Stimulated activated CD4-positive, alpha-beta T cell treated with anti-CD3 and anti-CD28 coated beads, Interleukin-15, amount 100 ng/mL, for 48 hours (primary cell): ENCODE measurements at places on chromosomes 4 and X.
A peak's percentile ranks its signal among the peaks of the same experiment; 100 is the strongest.

DNA sequence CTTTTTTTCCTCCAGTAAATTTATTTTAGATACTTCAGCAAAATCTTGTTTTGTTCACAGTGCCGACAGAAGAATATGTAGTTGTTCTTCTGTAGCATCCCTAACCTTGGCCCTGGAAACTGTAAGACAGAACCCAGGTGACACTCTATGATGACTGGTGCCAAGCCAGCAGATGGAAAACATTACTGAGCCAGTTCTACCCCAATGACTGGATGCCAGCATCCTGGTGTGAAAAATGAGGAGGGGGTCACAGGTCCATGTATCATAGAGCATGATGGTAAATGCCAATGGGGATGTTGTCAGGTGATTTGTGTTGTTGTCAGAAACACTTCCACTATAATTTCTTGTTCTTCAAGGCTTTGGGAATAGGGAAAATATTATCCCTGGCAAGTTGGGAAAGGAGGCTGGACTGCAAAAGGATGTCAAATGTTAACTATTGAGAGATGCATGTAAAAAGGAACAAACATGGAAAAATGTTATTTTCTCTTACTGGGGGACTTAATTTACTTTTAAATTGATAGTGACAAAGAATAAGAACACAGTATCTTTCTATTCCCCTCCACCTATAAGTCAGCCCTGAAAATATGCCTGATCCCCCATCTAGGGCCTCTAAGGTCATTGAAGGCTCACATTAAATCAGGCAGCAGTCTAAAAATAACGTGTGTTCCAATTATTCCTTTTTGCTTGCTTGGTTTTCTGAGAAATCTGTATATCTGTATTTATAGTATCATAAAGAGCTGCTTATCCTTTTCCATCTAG is 159.8 kb downstream of the RASL11B start:
- DNase-seq: no peak

DNA sequence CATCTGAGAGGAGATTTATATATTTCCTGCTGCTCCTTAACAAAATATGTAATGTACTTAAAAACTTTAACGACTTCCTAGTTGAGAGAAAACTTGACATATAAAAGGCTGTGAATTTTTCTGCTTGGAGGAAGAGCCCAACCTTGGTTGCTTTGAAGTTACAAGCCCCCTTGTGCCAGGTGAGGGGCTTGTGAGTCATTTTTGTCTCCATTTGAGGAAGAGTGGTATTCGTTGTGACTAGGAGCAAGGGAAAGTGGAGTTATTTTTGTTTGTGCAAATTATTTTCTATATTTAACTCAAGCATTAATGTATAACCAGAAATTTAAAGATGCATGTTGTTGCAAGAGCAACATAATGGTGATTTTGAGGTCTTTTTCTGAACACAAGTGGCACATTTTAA is 99.0 kb upstream of the DDX3X start:
- no peak for DNase-seq

DNA sequence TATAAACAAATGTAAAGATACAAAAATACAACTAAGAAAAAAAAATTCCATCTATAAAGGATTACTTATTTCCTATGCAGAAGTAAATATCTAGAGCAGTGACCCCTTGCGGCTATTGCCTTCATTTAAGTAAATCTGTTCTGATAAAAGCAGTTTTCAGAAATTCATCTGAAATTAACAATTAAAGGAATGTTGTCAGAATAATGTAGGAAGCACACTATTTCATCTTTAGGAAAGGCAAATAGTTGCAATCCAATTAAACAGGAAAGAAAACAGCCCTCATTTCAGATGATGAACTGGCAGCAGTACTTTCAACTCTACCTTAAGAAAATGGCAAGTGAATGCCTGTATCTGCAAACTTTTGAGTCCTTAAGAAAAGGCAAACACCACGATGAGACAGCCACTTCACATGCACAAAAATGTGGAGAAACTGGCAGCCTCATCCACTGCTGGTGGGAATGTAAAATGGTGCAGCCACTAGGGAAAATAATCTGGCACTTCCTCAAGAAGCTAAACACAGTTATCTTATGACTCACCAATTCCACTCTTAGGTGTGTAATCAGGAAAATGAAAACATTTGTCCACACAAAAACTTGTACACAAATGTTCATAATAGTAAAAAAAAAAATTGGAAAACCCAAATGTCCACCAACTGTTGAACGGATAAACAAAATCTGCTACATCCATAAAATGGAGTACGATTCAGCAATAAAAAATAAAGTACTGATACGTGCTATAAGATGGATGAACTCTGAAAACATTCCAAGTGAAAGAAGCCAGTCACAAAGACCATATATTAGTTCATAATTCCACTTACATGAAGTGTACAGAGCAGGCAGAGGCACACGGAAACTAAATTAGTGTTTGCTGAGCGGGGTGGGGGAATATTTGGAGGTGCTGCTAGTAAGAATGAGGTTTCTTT is 2.0 kb upstream of the THAP9 start:
- DNase-seq: no peak

DNA sequence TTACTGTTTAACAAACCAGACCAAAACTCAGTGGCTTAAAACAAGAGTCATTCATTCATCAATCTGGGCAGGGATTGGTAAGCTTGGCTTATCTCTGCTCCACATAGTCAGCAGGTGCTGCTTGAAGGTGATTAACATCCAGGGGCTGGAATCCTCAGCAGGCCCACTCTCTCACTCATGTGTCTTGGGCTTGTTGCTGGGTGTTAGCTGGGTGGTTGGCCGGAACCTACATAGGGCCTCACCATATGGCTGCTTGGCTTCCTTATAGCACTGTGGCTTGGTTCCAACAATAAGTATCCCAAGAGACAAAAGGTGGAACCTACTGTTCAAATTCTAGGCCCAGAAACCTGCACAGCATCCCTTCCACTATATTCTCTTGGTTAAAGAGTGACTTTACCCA is 125.0 kb downstream of the RASGEF1B start:
- DNase-seq: no peak

- no peak for DNase-seq
These were observed 114.7 kb downstream of the ENPP6 start for GRCh38 chr4:184102927-184103326.

DNA sequence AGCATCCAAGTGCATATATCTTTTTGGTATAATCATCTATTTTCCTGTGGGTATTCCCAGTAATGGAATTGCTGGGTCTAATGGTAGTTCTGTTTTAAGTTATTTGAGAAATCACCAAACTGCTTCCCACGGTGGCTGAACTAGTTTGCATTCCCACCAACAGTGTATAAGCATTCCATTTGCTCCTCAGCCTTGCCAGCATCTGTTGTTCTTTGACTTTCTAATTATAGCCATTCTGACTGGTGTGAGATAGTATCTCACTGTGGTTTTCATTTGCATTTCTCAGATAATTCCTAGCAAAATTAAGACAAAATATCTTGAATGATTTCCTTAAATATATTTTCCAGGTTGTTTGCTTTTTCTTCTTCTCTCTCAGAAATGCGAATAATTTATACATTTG is 341.1 kb downstream of the GBA3 start:
- DNase-seq: no peak

- no peak for DNase-seq
These were observed 125.5 kb downstream of the GPC3 start for GRCh38 chrX:133859860-133860259.

GRCh38 chrX:140817943-140818342 is 108.4 kb downstream of the LINC00632 start:
- DNase-seq: no peak

- DNase-seq: no peak
These were observed 213.4 kb downstream of the MAML3 start for GRCh38 chr4:139940600-139940999.

- peak; percentile 15 for DNase-seq
These were observed 3.2 kb downstream of the EFNB1 start for GRCh38 chrX:68832101-68832416.

DNA sequence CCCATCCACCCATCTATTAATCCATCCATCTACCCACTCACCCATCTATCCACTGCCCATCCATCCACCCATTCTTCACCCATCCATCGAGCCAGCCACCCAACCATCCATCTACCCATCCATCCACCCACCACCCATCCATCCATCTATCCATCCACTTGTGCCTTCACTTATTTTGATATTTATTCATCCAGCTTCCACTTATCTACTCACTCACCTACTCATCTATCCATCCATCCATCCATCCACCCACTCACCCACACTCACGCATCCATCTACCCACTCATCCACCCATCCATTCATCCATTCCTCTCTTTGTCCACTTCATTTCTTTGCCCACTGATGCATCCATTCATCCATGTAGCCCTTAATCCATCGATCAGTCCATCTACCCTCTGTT is 72.9 kb upstream of the AFAP1 start:
- no peak for DNase-seq

DNA sequence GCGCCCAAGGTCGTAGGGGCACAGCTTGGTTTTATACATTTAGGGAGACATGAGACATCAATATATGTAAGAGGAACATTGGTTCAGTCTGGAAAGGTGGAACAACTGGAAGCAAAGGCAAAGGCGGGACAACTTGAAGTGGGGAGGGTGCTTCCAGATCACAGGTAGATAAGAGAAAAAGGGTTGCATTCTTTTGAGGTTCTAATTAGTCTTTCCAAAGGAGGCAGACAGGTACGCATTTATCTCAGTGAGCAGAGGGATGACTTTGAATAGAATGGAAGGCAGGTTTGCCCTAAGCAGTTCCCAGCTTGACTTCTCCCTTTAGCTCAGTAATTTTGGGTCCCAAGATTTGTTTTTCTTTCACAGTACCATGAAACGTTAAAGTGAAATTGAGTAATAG is 223.2 kb downstream of the FAM47A start:
- DNase-seq: no peak

GRCh38 chr4:72984351-72984750 is 85.2 kb downstream of the COX18 start:
- peak; percentile 1 for DNase-seq

- no peak for DNase-seq
These were observed 99.3 kb upstream of the BCOR start for GRCh38 chrX:40197071-40197470.

- DNase-seq: no peak
These were observed 34.9 kb upstream of the IL1RAPL1 start for GRCh38 chrX:28552322-28552721.

DNA sequence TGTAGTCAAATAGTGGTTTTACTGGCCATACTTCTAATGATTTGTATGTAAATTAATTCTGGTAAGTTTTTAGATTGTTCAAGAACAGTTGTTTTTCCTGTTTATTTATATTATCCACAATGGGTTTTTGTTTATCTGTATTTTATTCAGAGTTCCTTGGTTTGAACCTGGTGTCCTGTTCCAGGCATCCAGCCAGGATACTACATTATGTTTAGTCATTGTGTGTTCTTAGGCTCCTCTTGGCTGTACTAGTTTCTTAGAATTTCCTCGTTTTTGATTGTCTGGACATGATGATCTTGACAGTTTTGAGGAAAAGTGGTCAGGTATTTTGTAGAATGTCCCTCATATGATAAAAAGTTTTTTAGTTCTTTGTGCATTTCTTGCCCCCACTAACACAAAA is 7.8 kb downstream of the TIGD2 start:
- DNase-seq: no peak

DNA sequence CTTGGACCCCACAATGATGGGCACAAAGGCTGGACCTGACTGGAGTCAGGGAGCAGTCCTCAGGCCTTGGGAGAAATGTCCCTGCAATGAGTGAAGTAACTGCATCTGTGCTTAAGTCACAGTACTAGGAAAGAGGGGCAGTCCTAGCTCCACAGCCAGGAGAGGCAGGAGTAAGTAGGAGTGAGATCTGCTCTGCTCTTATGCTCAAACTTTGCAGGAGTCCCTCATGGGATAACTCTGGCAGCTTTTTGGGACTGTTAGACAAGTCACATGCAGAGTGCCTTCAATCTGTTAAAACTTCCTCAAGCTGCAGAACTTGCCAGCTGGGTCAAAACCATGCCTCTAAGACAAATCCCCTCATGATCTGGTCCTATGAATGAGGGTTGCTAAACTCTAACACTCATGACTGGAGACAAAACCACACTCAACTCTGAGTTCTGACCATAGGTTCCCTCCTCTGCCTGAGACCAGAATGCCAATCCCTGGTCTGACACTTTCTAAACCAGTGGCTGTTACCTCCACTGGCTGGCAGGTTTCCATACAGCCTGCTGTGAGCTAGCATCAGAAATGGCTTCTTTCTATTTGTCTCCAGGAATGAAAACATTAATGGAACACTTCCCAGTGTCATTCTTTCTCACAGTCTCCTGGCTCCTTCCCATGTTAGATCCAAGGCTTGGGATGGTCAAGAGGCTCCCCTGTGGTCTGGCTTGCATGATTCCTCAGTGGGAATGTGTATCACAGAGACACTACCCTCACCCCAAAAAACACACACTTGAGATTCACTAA is 819.3 kb downstream of the PCDH7 start:
- no peak for DNase-seq

- no peak for DNase-seq
These were observed 32.2 kb downstream of the ZCCHC12 start for GRCh38 chrX:118855681-118856310.

DNA sequence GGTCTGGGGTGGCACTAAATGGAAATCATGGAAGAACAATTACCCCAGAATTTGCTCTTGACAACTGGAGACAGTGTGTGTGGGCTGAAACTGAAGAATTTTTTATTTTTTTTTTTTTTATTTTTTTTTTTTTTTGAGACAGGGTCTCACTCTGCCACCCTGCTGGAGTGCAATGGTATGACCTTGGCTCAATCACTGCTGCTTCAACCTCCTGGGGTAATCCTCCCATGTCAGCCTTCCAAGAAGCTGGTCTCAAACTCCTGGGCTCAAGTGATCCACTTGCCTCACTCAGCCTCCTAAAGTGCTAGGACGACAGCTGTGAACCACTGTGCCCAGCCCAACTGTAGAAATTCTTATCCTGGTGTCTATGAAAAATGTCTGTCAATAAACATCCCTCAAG is 127.9 kb upstream of the MAP3K15 start:
- DNase-seq: no peak

DNA sequence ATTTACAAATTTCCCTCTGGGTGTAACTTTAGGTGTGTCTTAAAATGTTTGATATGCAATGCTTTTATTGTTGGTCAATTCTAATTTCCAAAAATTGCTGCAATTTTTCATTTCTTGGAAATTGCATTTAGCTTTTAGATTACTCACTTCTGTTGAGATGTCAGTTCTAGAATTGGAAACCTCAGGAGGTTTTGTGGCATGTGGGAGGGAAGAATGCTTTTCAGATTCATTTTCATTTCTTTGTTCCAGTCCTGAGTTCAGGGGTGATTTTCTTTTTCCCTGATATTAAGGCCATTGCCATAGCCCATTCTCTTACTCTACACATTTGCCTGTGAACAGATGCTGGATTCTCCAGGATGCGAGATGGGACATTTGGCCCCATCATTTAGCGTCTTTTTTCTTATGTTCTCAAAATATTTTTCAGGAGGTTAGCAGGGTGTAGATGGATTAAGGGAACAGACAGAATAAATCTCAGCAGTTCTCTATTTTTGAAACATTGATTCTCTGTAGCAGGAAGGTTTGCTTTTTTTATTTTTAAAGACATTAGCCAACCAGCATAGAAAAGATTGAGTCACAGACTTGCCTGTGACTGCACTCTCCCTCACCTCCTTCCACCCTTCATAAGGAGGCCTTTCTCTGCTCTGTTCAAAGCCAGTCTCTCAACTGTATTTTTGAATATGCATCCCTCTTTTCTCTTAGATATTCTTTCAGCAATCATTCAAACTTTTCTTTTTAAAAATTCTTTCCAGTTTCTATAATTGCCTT is 238.4 kb upstream of the ANXA3 start:
- no peak for DNase-seq
